Right cardiac atrium (tissue), 5 donors: ENCODE measurements at places on chromosomes 7 and 10. TPM values are rescaled to one million over a fixed set of nuclear protein-coding genes. Genes with fewer than 3 reads are reported as not detected.

GRCh38 chr10:4242561-4243035 lies 457.6 kb upstream of the KLF6 start:
- DNase-seq, result peak; percentile 65

DNA sequence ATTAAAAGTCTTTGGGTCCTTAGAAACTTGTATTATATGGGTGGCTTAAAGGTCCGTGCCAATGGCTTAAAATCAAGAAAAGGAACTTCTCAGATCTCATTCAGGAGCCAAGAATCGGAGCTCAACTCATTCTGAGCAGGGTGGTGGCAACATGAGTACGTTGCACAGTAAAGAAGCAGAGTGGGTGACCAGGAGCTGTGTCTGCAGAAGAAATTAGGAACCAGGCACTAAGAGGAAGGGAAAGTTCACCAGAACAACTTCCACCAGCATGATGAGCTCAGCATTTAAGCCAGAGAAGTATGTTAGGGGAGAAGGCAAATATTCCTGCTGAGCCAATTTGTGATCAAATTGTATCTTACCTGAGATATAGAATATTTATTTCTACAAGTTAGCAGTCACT lies 236.0 kb upstream of the NRP1 start:
- DNase-seq, result no peak

Gene CRCP
- 28.3 TPM for total RNA-seq

Gene KIF11
- 1.7 TPM for total RNA-seq

Gene TMEM130
- total RNA-seq, result not detected

- no peak for DNase-seq
Observed at GRCh38 chr10:70063418-70064098, 10.9 kb downstream of the MACROH2A2 start.

GRCh38 chr7:69260023-69260422 lies 338.3 kb upstream of the AUTS2 start:
- no peak for DNase-seq

Gene ADAM12
- total RNA-seq, result 2.2 TPM

DNA sequence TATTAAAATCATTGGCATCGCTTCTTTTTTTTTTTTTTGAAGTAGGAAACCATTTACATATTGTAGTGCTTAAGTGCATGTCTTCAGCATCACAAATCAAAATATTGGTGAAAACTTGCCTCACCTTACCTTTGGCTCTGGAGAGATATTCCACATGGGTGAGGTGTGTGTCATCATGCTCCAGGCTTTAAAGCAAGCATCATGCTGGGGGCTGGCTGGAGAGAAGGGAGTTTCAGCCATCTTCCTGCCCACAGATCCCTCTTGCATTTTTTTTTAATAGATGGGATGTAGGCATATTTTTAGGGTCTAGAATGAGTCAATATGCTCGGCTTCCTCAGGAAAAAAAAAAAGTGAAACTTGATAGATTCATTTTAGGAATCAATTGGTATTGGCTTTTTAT lies 2.3 kb upstream of the INSYN2A start:
- DNase-seq, result no peak

Gene PSD
- total RNA-seq, result 9.4 TPM

GRCh38 chr10:84214612-84215235 lies 10.6 kb downstream of the LRIT2 start:
- no peak for DNase-seq

Gene STN1
- total RNA-seq, result 24.3 TPM

Gene MRC1
- 38.3 TPM for total RNA-seq

Gene ZNF425
- 0.79 TPM for total RNA-seq

Gene ETV1
- total RNA-seq, result 47.5 TPM

Gene SOSTDC1
- total RNA-seq, result 8.3 TPM

- DNase-seq, result no peak
Observed at GRCh38 chr7:87670372-87670771, 42.2 kb downstream of the RUNDC3B start.

Gene ADD3
- 122 TPM for total RNA-seq

- no peak for DNase-seq
Observed at GRCh38 chr7:137625197-137625596, 221.6 kb downstream of the DGKI start.

DNA sequence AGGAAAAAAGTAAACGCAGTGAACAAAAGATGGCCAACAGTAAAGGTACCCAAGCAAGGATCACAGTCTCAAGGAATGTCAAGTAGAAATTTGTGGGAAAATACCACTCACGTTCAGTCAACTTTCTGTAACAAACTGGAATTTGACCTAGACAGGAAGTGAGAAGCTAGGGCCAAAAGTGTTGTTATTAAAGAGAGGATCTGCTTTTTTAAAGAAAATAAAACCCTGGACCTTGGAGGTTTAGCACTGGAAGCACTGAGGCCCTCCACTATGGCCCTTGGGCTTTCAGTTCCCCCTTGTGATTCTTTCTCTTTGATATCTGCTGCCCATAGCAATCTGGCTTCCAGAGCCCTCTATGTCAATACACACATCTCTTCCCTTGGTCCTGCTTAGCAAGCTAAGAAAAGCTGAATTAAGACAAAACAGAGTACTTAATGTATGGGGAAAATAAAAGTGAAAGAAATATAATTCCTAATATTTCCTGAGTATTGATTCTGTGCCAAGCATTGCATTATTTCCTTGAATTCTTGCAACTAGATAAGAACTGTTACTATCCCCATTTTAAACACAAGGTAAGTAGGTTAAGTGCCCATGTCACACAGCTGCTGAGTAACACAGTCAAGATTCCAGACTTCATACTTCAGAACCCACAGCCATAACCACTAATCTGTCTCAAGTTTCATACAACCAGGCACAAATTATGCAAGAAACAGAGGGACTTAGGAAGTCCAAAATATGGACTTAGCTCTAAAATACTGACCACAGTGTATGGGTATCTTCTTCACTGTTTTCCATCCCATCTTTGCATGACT lies 2.6 kb upstream of the ZNF438 start:
- DNase-seq, result no peak

Gene OR9A2
- total RNA-seq, result not detected

- DNase-seq, result peak; percentile 70
Observed at GRCh38 chr7:45294559-45294958, 137.0 kb downstream of the RAMP3 start.

Gene SCART1
- total RNA-seq, result 1.4 TPM

Gene ACTR3C
- total RNA-seq, result 7.4 TPM

GRCh38 chr7:35725280-35725680 lies 30.3 kb upstream of the HERPUD2 start:
- DNase-seq, result no peak

Gene FAM25C
- total RNA-seq, result not detected

DNA sequence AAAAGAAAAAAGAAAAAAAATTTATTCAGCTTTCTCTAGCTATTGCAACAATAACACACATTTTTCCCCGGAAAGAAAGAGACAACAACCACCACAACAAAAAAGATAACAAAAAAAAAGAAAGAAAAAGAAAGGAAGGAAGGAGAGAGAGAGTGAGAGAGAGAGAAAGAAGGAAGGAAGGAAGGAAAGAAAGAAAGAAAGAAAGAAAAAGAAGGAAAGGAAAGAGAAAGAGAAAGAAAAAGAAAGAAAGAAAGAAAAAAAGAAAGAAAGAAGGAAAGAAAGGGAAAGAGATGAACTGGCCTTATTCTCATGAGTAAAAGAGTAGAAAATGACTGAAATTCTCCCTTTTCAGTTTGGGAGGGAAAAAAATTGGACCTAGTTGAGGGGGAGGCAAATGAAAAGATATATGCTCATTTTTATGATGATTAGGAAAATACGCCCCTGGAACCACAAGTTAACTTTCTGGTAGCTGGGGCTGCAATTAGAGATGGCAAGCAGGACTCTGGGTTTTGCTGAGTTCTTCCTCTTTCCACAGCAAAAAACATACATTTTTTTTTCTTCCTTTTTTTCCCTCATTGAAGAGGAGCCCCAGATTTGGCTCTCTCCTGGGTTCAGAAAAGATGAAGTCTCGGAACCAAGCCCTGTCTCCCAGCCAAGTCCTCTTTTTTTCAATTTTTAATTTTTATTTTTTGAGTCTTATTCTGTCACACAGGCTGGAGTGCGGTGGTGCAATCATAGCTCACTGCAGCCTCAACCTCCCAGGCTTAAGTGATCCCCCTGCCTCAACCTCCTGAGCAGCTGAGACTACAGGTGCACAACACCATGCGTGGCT lies 12.6 kb upstream of the PRDX3 start:
- DNase-seq, result no peak
